ENCODE measurements at places on chromosomes 4 and X.

- peak; percentile 76 for DNase-seq
These were observed 6.2 kb upstream of the CXCL3 start for GRCh38 chr4:74044677-74045076.

DNA sequence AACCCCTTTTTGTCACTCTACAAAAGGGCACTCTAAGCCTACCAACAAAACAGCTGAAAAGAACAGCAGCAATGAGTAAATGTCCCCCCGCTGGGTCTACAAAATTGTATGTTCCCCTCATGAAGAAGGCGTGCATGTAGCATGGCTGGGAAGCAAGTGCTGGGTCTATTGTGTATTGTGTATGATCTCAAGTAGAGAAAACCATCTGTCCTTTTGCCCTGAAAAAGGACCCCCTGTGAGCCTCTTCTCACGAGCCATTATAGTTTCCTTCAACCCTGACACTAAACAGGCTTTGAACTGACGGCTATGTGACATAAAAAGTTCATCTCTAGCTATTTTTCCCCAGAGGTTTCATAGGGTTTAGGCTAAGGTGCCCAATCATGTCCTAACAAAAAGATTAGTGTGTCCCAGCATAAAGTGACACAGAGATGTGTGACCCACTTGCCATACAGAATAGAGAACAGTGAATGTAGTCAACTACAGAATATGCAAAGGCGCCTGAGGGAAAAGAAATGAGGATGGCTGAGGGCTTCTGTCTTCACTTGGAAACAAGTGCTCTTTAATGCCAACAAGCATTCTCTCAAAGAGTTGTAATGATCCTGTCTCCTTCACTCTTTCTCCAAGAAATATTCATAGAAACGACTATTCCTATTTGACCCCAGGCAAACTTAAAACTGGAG, 27.3 kb downstream of the COL25A1 start:
- DNase-seq: no peak

GRCh38 chr4:8912089-8912455, 40.4 kb upstream of the HMX1 start:
- no peak for DNase-seq

GRCh38 chr4:173367285-173367684, 3.5 kb upstream of the SAP30 start:
- DNase-seq: no peak

DNA sequence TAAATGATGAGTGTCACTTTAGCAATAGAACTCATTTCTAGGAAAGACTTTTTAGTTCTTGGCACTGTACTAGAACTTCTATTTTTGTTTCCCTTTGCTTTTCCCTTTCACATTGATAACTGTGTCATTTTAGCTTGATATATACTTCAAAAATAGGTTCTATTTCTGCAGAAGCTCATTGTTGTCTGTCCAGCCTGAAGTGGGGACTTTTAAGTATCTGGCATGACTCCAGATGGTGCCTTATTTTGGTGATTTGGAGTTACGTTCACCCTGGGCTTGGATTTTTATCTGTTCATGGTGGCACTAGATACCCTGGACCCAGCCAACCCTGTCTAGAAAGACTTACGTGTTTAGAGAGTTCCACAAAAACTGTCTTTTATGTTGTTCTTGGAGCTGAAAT, 3.4 kb downstream of the ABHD18 start:
- DNase-seq: no peak

GRCh38 chr4:136829280-136829679, 703.0 kb downstream of the PCDH18 start:
- DNase-seq: no peak

DNA sequence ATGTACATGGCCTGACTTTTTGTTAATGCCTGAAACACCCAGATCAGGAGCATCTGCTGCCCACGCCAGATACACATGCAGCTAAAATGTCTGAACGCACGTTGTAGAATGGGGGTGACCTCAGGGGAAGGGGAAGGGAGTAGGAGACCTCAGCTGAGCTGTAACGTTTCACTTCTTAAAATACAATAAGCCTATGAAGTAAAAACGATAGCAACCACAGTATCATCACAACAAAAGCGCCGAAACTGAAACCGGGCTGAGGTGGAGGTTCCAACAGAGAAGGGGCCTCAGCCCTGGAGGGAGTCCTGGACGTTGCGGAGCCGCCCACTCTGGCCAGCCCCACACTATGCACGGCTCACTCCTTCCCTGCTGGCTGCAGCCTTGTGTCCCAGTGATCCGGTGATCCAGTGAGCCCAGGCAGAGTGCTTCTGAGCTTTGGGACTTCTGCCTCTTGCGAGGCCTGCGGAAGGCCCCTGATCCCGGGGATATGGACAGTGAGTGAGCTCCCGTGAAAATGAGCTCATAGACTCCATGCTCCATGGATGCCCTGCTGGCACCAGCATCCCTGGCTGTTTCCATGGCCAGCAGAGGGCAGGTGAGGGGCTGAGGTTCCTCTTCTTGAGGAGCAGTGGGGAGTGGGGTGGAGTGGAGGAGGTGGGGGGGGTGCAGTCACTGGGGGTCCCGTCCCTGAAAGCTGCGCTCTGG, 52.0 kb downstream of the HMX1 start:
- no peak for DNase-seq

DNA sequence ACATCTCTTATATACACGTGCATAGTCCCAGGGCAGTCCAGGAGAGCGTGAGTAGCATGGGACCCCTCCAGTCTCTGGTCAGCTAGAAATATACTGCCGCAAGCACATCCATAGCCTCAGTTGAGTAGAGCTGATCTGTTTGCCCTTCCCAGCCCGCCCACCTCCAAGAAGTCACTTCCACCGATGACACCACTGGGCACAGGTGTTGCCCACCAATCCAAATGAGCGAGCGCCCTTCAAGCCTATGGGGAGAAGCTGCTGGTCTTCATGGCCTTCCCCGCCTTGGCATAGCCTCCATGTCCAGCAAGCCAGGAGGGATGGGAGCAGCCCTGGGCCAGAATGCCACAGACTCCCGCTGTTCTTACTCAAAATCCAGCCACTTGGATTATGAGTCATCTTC, 10.2 kb downstream of the DUSP9 start:
- no peak for DNase-seq

GRCh38 chrX:118432799-118433198, 62.8 kb upstream of the DOCK11 start:
- no peak for DNase-seq

DNA sequence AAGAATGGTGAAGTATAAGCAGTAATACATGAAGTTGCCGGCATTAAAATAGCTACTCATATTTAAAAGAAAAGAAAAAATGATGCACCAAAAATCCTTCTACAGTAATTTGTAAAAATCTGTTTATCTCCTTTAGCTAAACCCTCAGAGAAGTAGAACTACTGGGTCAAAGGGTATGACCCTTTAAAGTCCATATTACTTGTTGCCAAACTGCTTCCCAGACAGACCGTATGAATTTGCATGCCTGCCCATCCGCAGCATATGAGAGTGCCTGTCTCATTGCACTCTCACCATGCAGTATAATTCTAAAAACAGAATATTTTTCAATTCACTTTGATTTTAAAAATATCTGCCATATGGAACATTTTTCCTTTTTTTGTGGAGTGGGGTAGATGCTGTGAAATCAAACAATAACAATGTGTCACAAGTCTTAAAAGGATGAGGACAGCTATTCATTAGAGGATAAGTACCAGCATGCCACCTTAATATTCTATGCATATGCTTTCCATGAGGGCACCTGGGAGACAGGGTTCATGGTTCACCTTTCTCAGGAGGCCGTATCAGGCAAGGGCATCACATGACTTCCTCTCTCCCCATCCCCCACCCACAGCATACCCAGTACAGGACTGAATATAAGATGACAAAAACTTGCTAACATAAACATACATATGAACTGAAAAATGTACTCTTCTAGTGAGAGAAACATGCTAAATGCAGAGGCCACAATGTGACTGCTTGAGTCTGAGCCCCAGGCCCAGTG, 17.8 kb downstream of the ZDHHC9 start:
- no peak for DNase-seq

GRCh38 chr4:113524505-113525186, 236.9 kb downstream of the CAMK2D start:
- no peak for DNase-seq

GRCh38 chr4:82614838-82615449, 53.2 kb upstream of the TMEM150C start:
- DNase-seq: peak; percentile 6

GRCh38 chr4:51923343-51923742, 80.4 kb downstream of the DCUN1D4 start:
- no peak for DNase-seq

DNA sequence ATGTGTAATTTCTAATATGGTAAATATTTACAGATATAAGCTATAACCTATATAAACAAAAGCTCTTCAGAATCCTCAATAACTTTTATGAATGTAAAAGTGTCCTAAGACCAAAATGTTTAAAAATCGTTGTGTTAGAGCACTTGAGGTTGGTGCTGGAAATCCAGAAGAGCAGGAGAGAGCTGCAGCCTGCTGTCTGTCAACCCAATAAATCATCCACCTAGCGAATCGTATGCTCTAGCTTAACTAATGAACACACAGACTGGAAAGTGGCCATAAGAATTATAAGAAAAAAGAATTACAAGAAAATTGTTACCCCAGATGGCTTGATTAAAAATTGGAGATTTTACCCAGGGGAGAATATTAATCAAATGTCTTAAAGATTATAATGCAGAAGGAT, 17.0 kb downstream of the CFAP97 start:
- DNase-seq: no peak

- DNase-seq: no peak
These were observed 614.3 kb downstream of the FAM133A start for GRCh38 chrX:94288325-94288724.

DNA sequence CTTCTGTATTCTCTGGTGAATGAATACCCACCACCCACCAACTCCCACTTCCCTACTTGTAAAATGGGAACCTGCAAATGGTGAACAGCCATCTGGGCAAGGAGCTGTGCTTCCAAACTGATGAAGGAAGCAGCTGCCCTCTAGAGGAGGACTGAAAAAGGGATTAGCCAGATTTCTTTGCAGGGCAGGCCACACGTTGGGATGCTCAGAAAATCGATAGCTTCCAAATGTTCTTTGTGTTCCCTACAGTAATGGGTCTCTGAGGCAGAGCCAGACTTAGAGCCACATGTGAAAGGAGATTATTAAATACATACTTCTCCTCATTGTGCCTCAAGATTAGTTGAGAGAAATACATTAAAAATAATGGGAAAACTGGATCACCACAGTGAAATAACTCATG, 39.3 kb upstream of the LPAR4 start:
- DNase-seq: peak; percentile 41

DNA sequence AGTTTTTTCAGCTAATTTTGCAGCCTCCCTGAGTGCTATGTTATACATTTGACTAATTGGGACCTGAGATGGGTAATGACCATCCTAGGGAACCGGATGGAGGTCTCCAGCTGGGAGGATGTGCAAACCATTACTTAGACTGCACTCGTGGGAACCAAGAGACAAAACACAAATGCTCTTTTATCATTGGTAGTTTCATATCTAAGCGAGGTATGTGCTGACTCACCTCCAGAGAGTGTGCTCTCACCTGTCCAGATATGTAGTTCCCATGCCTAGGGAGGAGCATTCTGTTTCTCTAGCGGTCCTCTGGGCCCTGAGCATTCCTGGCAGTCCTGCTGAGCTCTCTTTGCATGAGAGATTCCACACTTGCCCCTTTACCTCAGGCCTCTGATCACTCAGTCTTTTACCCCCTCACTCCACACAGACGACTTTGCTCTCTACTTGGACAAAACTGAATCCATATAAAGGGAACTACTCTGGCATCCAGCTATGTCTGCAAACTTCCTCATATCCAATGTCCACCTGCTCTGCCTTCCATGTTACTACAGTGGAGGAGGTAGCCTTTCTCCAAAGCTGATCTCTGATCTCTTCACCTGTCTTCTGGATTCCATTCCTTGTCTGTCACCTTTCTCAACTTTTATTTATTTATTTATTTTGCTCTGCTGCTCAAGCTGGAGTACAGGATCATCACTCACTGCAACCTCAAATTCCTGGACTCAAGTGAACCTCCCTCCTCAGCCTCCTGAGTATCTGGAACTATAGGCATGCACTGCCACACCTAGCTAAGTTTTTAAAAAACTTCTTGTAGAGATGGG, 88.4 kb downstream of the LRP2BP start:
- DNase-seq: peak; percentile 17

DNA sequence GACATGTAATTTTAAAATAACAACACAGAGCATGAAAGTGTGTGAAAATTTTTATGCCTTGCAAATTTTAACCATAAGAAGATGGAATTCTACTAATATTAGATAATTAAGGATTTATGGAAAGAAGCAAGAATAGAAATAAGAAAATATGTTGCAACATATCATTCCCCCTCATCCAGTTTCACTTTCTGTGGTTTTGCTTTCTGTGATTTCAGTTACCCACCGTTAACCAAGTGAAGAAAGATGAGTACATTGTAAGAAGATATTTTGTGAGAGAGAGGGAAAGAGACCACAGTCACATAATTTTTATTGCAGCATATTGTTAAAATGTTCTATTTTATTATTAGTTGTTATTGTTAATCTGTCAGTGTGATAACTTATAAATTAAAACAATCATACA, 77.9 kb downstream of the ADAM29 start:
- DNase-seq: no peak

- DNase-seq: no peak
These were observed 254.5 kb downstream of the SPRY1 start for GRCh38 chr4:123651066-123651465.
